ENCODE measurements at places on chromosomes 2 and 18.

DNA sequence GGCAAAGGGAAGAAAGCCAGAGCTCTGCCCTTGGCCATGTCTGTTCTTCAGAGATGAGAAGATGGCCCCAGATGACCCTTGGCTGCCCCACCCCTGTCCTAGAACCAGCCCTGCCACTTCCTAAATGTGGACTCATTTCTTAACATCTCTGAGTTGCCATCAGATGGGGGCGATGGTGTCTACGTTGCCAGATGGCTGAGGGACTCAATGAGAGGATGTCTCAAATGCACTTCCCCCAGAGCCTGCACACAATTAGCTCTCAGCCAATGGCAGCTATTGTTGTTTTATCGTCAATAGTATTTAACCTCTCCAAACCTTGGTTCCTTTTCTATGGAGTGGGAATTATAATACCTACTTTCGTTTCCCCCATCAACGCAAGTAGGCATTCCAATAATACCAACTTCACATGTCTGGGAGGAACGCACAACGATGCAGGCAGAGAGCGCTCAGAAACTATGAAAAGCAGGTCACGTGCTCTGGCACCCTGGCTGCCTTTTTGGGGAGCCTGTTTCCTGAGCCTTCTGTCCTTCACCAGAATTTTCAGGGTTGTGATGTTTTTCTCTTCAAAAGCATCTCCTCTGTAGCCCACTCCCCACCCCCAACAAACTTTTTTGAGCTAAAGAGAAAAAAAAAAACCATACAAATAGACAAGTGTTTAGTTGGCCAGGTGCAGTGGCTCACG, 100.3 kb downstream of the MCFD2 start:
- DNase-seq: no peak

- no peak for DNase-seq
Observed at GRCh38 chr2:64405581-64406406, 48.2 kb upstream of the LGALSL start.

GRCh38 chr2:22826703-22827102, 558.3 kb upstream of the KLHL29 start:
- DNase-seq: no peak

GRCh38 chr2:165109915-165110314, 93.9 kb downstream of the SCN3A start:
- DNase-seq: no peak

DNA sequence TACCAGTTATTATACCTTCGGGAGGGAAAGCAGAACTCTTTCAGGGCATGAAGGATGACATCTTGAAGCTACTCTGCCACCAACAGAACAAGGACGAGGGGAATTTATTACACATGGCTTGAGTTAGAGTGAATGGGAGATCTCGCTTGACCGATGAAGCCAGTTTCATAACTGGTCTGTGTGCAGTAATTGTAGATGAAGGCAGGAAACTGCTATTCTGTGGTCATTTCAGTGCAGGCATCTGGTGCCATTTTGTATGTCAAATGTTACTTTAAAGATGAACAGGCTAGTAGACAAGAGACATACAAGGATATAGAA, 20.5 kb downstream of the GREB1 start:
- no peak for DNase-seq
